Activated T-helper 9 cell treated with anti-CD3 and anti-CD28 coated beads, Interleukin-2, amount 50 U/mL, for 16 hours (primary cell): ENCODE measurements at places on chromosomes 7 and 10.

DNA sequence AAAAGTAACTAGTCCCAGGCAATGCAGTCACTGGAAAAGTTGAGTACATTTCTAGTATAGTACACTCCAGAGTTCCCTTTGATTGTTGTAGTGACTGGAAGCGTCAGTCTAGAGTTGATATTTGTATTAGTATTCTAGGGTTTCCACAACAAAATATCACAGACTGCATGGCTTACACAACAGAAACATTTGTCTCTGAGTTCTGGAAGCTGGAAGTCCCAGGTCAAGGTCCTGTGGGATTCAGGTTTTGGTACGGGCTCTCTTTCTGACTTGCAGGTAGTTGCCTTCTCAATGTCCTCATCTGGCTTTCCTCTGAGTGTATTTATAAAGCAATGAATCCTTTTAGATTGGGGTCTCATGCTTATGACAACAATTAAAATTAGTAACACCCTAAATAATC is 1119.1 kb upstream of the PHF14 start:
- DNase-seq, result no peak

- DNase-seq, result no peak
Observed at GRCh38 chr10:44851881-44852280, 59.3 kb upstream of the TMEM72 start.

DNA sequence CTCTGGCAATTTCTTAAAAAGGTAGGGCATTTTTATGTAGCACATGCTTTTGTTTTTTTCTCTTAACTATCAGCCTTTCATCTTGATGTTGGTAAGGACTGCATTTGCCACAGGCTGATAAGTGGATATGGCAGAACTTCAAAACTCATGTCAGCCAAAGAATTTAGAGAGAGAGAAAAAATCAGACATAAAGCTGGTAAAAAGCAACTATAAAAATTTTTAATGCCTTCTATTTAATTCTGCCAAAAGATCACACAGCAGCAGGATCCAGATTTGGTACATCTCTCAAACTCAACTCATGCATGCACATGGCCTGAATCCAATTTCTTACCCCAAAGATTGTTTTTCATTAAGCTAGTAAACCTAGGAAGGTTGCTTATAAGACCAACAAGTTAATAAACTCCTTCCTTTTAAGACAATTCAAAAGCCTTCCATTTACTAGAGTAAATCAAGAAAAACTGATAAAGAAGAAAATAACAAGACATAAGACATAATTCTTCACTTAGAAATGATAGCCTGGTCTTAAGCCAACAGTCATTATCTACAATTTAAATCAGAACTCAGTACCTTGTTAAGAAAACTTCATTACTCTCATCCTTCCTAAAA is 69.3 kb downstream of the GLI3 start:
- no peak for DNase-seq

DNA sequence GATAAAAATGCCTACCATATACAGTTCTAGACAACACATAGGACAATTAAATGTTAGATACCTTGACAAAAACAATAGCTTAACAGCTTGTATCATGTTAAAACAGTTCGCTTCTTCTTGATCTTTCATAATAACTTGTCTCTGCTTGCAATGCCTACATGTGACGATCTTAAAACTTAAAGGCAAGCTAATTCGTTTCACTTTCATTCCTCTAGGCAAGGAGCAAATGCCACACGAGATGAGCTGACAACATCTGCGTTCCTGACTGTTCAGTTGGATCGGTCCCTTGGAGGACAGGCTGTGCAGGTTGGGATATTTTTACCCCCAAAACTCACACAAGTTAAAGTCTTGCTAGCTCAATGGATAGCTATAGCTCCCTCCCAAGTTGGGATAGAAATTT is 51.6 kb upstream of the ARL4A start:
- DNase-seq, result no peak

GRCh38 chr7:76424413-76425111 is at the start of gene ZP3:
ZP3 (plus strand) TSS chr7:76424950; CDS start chr7:76424965, 15 bp downstream.
- DNase-seq, result no peak

DNA sequence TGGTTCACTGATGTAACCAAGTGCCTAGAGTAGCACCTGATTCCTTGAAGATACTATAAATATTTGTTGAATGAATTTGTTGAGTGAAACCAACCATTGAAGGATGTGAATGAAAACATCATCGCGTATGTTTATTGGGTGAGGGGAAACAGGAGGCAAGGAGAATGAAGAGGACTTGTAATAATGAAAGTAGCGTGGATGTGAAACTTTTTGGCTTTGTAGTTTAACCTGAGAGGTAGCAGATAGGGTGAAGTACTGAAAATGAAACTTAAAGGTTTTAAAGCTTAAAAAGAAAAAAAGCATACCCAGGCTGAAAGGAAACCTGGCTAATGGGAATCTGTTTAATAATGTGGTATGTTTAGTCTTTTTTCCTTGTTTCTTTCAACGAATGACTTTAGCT is 5.2 kb downstream of the CCNY start:
- no peak for DNase-seq

GRCh38 chr10:30691639-30692015 is 62.1 kb upstream of the LYZL2 start:
- DNase-seq, result no peak
